ENCODE measurements at places on chromosomes 12 and 14.

GRCh38 chr12:72268386-72268785, 3.8 kb upstream of the TRHDE start:
- no peak for DNase-seq

GRCh38 chr12:101407049-101407435, 530 bp downstream of the ARL1 start:
- no peak for DNase-seq

DNA sequence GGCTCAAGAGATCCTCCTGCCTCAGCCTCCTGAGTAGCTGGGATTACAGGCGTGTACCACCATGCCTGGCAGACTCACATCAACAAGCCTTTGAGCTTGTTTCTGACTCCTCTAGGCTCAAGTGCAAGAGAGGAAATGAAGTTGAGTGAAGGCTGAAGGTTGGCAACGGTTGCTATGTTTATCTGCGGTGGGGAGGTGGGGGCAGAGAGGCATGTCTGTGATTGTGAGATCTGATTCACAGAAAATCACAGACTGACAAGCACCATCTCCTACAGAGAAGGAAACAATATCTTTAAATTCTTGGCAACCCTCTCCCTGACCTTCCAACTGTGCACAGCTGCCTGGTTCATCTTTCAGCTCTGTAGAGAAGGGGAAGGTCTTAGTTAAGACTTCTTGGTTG, 22.1 kb upstream of the NINJ2 start:
- no peak for DNase-seq

GRCh38 chr12:92634202-92634601, 68.6 kb upstream of the PLEKHG7 start:
- no peak for DNase-seq

- DNase-seq, result no peak
Observed at GRCh38 chr12:52524898-52525591, 4.9 kb upstream of the KRT5 start.

Measured in cerebellar nuclear complex (tissue), 1 donor.